ENCODE measurements at places on chromosomes 13 and 19. TPM values are rescaled to one million over a fixed set of nuclear protein-coding genes. Genes with fewer than 3 reads are reported as not detected.

- peaks cover 33% of the 10 kb centered on the region for H3K4me1 ChIP-seq
- H3K27me3 ChIP-seq = peaks cover 3% of the 10 kb centered on the region
- no peaks in the 10 kb centered on the region for H3K36me3 ChIP-seq
- DNase-seq = no peak
- no peak overlapping the region for H3K27ac ChIP-seq
Observed at GRCh38 chr13:94825507-94825906, 113.2 kb upstream of the SOX21 start.

DNA sequence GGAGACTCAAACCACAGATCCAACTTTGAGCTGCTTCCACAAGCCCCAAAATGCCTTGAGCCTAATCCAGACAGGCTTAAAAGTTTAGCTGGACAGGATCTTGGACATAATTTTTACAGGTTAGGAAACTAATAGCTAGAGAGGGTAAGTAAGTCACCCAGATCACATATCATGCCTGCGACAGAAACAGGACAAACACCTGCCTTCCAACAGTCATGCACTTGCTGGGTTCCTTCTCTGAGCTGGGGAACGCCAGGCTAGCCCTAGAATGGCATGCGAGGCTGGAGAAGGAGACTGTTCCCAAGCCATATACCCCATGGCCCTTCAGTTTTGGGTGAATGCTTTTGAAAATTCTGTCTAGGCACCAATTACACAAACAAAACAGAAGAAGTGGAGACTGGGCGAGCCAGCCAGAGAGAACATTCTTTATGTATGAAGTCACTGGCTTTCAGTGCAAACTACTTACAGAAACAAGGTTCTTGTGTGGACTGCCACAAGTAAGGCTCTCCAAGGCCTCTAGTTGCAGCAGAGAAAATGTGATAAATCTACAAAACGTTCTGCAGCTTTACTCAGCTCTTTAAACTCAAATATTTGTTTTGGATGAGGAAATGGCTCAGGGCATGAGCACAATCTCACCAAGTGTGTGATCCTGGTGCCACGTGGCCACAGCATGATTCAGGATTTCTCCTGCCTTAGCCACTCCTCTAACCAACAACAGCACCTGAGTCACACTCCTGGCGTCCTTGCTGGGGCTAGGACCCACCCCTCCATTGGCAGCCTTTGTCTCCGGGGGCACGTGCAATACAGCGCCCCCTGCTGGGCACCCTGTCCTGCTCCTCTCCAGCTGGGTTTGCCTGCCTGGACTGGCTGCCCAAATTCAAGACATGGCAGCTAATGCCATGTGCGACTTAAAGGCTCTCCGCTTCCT lies 73.4 kb upstream of the UBL3 start:
- peak; percentile 53 for DNase-seq
- no peaks in the 10 kb centered on the region for H3K27me3 ChIP-seq
- peaks cover 38% of the 10 kb centered on the region for H3K4me1 ChIP-seq
- H3K4me3 ChIP-seq = no peak overlapping the region
- peak overlapping the region; percentile 99 for H3K27ac ChIP-seq

DNA sequence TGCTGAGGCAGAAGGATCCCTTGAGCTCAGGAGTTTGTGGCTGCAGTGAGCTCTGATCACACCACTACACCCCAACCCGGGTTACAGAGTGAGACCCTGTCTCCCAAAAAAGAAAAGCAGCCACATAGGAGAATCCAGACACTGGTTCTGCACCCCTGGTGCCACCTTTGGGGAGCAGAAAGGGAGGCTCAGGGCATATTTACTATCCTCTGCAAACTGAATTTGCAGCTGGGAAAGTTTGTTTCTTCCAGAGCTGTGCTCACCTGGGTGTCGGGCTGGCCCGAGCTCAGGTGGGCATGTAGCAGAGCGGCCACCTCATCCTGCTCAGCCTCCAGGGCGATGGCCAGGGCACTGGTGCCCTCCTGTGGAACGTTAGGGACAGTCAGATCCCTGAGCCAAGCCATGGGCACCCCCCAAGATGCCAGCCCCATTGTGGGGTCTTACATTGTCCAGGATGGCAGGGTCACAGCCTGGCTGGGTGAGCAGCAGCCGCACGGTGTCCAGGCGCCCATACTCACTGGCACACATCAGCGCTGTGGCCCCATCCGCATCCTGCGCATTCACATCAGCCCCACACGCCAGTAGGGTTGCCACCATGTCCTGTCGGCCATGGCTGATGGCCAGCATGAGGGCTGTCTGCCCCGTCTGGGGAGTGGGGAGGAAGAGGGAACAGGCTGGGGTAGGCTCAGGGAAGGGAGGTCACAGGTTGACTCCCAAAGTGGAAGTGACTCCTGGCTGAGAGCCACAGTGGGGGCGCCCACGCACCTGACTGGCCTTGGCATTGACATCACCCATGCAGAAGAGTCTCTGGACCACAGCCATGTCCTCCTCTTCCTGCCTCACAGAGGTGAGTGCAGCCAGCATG lies 3.1 kb downstream of the RPS28 start:
- peaks cover 17% of the 10 kb centered on the region for H3K4me1 ChIP-seq
- no peak for DNase-seq
- H3K36me3 ChIP-seq = peaks cover 6% of the 10 kb centered on the region
- H3K4me3 ChIP-seq = no peak overlapping the region
- H3K27ac ChIP-seq = no peak overlapping the region

DNA sequence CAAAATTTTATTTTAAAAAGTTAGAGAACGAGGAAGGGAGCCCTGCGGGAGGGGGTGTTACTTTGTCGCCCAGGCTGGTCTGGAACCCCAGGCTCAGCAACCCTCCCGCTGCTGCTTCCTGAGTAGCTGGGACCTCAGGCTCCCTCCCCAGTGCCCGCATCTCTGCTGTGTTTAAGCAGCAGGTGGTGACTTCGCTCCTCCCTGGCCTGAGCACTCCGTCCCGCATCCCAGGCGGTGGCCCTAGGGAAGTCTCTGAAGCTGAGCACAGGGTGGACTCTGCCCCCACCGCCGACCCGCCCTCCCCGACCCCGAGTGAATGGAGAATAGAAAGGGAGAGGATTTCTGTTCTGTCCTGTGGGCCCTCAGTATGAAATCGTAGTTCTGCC lies 30.5 kb downstream of the ZNF701 start:
- H3K27ac ChIP-seq = peak overlapping the region; percentile 90
- no peaks in the 10 kb centered on the region for H3K27me3 ChIP-seq
- peaks cover 29% of the 10 kb centered on the region for H3K36me3 ChIP-seq

GRCh38 chr13:42532561-42533335 lies 41.2 kb upstream of the TNFSF11 start:
- no peaks in the 10 kb centered on the region for H3K36me3 ChIP-seq
- H3K4me3 ChIP-seq = no peak overlapping the region
- DNase-seq = no peak
- H3K4me1 ChIP-seq = no peaks in the 10 kb centered on the region

DNA sequence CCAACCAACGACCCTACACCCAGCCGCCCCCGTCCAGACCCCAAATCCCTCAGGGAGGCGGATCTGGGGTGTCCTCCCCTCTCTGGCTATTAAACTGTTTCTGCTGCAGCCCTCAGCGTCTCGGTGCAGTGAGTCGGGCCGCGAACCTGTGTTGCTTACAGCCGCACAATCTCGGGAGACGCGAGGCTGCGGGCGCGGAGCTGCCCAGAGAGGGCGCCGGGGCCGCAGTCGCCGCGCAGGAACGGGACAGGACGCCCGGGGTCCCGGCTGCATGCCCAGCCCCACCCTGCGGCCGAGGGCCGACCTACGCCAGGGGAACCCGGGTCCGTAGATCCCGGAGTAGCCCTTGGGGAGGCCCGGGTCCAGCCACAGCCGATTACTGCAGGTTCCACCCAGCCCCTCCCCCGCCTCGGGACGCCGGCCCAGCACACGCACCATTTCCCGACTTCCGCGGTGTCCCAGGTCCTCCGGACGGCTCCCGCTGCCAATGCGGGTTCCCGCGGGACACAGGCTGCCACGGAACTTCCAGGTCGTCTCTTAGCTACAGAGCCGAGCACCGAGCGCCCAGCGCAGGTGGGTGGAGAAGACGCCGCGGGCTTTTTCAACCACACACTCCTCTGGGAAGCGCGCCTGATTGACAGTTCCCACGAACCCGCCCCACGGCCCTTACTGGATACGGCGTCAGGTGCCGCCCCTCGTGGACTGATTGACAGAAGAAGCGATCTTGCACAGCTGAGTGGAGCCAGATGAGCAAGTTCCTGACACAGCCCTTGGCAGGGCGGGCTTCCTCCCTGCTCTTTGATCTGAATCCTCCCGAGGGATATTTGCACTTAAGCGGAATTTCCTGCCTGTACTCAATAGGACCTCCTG lies at the start of gene ZNF799:
Gene ZNF799, minus strand, starts transcription at position 639 of the 870 bp plus-strand sequence. Its CDS starts 201 bp downstream, at position 438.
- peak within 1 kb of the TSS; percentile 98 for H3K27ac ChIP-seq
- H3K36me3 ChIP-seq = peaks cover 11% of the 10 kb centered on the region
- peaks cover 9% of the 10 kb centered on the region for H3K4me1 ChIP-seq
- peak; percentile 84 for DNase-seq

DNA sequence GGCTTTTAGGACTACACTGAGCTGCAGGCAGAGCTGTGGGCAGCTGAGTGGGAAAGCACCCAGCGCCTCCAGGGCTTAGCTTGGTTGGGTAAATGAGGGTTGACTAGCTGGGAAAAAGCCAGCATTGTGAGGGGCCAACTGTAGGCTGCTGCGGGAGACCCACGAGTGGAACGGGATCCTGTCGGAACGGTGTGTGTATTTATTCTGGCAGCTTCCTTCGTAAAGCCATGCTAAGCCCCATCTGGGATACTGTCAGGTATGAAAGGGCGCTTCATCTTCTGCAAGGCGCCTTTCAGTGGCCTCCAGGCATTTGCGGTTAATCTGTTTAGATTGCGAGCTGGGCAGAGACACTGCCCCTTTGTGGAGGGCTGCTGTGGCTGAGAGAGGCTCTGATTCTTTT lies 39.5 kb upstream of the CNMD start:
- DNase-seq = no peak
- H3K27ac ChIP-seq = no peak overlapping the region
- no peak overlapping the region for H3K4me3 ChIP-seq
- no peaks in the 10 kb centered on the region for H3K4me1 ChIP-seq
- H3K36me3 ChIP-seq = no peaks in the 10 kb centered on the region

- no peak for DNase-seq
- peaks cover 2% of the 10 kb centered on the region for H3K4me1 ChIP-seq
- no peak overlapping the region for H3K27ac ChIP-seq
- no peaks in the 10 kb centered on the region for H3K36me3 ChIP-seq
Observed at GRCh38 chr13:50464349-50465251, 378.9 kb downstream of the DLEU7 start.

DNA sequence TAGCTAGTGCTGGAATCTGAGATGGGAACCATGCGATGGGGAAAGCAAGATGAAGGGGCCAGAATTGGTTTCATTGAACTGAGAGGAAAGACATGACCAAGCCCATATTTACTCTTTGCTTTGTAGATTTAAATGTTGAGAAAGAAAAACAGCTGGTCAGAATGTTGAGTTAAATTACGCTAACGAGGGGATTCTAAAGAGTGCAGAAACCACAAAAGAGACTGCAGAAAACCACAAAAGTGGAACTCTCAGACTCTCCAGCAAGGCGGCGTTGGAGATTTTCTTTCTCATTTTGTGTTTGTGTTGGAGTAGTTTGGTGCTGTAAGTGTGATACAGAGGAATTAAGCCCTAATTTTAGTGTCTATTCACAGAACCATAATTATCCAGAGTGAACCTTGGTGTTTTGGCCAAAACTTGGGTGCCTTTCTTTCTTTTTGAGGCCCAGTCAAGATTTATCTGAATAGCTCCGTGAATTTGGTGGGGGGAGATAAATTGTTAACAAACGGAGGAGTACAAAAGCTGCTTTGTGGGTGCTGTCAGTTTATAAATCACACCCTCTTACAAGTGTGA lies 26.3 kb downstream of the SAE1 start:
- peaks cover 33% of the 10 kb centered on the region for H3K36me3 ChIP-seq
- peaks cover 52% of the 10 kb centered on the region for H3K4me1 ChIP-seq
- peak overlapping the region; percentile 96 for H3K27ac ChIP-seq
- no peak for DNase-seq
- peak overlapping the region; percentile 12 for H3K4me3 ChIP-seq

GRCh38 chr13:89571676-89572075 lies 1775.8 kb upstream of the MIR17HG start:
- peaks cover 5% of the 10 kb centered on the region for H3K36me3 ChIP-seq
- H3K27me3 ChIP-seq = no peaks in the 10 kb centered on the region
- DNase-seq = no peak
- H3K27ac ChIP-seq = no peak overlapping the region

DNA sequence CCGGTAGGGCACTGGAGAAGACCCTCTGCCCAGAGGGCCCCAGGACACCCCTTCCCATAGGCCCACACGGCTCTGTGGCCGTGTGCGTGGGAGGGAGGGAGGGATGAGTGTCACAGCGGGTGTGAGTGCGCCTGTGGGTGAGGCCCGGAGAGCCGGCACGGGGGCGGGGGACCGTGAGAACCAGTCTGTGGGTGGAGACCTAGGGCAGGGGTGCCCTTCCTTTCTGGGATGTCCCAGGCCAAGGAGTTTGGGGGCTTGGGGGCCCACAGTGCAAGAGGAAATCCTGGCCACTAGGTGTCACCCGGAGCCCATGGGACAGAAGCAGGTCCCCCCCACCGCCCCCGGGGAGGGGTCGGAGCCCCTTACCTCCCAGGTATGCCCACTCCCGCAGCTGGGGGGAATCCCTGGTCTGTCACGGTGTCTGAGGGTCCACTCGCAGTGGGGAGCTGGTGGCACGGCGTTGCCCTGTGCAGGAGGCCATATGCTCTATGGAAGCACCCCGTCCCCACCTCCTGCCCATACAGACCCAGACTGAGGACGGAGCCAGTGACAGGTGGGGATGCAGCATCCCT lies 16.0 kb upstream of the SLC7A10 start:
- H3K27me3 ChIP-seq = peaks cover 8% of the 10 kb centered on the region
- H3K27ac ChIP-seq = no peak overlapping the region
- no peaks in the 10 kb centered on the region for H3K36me3 ChIP-seq
- DNase-seq = no peak
- H3K4me3 ChIP-seq = no peak overlapping the region

DNA sequence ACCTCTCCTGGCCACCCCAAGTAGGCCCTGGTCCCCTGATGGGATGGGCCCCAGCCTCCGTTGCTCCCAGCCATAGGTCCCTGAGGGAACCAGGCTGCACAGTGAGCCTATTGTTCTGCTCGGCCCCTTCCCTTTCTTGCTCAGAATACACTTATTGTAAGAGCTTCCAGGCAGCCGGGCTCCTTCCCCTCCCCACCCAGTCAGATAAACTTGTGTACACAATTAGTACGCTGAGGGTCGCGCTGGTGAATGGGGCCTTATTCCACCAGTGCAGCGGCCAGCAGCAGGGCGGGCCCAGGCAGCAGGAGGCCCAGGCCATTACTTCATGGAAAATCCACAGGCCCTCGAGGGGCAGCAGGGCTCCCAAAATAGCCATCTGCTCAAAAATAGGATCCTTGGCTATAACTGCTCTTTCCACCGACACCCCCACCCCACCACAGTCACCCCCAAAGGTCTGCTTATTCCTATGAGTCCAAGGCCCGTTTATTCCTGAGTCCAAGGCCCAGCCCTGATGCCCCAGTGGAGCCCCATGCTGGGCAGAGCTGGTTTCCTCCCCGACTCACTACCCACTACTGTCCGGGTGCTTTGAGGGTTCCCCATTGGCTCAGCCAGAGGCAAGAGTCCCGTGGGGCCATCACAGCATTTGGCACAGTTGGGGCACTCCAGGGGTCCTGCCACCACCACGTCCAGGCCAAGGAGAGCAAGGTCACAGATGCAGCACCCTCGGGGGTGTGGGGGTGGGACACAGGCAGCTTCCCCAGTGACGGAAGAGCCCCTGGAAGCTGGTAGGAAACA lies 22.1 kb downstream of the CAPN12 start:
- peaks cover 28% of the 10 kb centered on the region for H3K4me1 ChIP-seq
- H3K27me3 ChIP-seq = no peaks in the 10 kb centered on the region
- peak; percentile 55 for DNase-seq
- H3K4me3 ChIP-seq = peak overlapping the region; percentile 32
- peaks cover 15% of the 10 kb centered on the region for H3K36me3 ChIP-seq
- peak overlapping the region; percentile 98 for H3K27ac ChIP-seq

The ZNF85 gene
- total RNA-seq = 25.4 TPM

The S1PR2 gene
- 19.2 TPM for total RNA-seq

The CRYL1 gene
- 10.9 TPM for total RNA-seq
